Stimulated activated CD4-positive, alpha-beta T cell treated with anti-CD3 and anti-CD28 coated beads, Interleukin-4, amount 100 ng/mL, for 48 hours (primary cell): ENCODE measurements at places on chromosomes 3 and 15.

- peak; percentile 62 for DNase-seq
Observed at GRCh38 chr3:10248984-10249748, 907 bp downstream of the TATDN2 start.

DNA sequence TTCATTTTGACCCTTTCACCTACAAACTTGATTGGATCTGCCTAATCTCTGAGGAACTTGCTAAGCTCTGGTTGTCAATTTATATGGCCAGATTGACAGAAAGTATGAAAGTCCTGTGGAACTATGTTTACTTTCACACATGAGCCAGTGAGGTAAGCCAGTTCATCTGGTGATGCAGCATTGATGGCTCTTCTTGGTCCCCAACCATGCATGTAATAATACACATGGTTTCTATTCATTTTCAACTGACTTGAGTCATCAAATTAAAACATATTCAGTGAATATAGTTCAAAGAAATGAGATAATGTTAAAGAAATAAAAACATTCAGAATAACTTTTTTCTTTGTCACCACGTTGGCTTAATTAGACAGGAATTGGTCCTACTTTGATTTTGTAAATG, 336.1 kb upstream of the THBS1 start:
- DNase-seq, result no peak

GRCh38 chr3:150765949-150766720, 3.2 kb upstream of the SIAH2 start:
- DNase-seq, result peak; percentile 16

DNA sequence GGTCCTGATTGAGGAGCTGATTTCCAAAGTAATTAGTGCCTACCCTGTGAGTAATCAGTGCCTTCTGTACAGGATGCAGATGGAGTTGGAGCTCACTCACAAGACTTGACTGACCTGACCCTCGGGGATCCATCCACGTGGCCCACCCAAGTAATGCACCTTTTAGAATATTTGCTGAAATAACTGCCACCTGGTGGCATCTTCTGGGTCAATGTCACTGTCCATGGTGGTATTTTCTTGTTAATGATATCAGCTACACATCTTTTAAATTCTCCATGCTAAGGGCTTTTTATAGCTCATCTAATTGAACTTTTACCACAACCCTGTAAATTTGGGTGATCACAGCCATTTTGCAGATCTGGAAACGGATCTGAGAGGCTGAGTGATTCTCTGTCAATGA, 74.3 kb upstream of the ANKRD34C start:
- no peak for DNase-seq

DNA sequence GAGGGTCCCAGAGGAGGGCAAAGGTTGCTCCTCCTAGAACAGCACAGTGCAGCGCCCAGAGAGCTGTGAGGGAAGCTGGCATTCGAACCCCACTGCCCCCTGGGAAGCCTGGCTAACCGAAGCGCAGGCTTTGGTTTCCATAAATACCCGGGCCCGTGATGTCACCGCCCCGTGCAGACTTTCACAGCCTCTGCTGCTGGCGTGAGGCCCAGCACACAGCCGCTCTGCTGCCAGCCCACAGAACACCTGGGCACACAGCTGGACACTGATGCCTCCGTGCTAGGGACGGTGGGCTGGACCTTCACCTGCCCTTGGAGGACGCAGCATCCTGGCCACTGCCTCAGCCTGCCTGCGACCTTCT, 1.0 kb downstream of the IQSEC1 start:
- DNase-seq, result no peak

GRCh38 chr15:68821841-68822381, 1.2 kb upstream of the ANP32A start:
- no peak for DNase-seq

GRCh38 chr15:62975515-62975914, 67.0 kb upstream of the TPM1 start:
- no peak for DNase-seq

DNA sequence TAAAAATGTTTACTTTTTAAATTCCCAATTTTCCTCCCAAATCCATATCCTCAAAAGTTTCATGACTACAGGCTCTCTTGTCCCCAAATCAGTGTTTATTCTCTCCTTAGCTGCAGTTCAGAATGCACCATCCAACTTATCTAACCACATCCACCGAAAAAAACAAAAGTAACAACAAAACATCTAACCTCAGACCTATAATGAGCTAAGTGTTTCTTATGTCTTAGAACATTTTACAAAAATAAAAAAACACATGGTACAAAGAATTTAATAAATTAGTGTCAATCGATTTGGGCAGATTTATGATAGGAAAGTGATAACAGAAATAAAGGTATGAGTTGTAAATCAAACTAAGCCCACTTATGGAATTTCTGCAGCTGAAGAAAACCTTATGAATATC, 13.6 kb downstream of the SATB1 start:
- DNase-seq, result no peak

- DNase-seq, result no peak
Observed at GRCh38 chr3:11331101-11331500, 58.9 kb downstream of the ATG7 start.

DNA sequence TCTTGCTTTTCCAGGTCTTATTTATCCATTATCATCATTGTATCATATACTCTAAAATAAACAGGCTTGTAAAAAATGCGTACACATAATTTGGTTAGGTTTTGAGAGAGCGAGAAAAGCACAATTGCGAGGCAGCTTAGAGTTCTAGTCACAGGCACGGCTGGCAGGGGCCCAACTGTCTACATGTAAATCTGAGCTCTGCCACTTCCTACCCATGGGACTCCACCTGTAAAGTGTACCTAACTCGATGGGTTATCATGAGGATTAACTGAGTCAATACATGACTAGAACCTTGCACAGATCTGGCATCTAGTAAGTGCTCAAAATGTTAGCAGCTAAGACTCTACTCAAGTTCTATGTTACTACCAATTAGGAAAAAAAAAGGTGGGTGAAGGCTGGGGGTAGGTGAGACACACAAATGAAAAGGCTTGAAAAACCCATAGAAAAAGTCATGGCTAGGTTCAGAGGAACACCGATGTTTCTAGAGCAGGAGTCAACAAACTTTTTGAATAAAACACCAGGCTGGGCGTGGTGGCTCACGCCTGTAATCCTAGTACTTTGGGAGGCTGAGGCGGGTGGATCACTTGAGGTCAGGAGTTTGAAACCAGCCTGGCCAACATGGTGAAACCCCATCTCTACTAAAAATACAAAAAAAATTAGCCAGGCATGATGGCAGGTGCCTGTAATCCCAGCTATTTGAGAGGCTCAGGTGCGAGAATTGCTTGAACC, 36.2 kb downstream of the GLB1 start:
- peak; percentile 69 for DNase-seq

DNA sequence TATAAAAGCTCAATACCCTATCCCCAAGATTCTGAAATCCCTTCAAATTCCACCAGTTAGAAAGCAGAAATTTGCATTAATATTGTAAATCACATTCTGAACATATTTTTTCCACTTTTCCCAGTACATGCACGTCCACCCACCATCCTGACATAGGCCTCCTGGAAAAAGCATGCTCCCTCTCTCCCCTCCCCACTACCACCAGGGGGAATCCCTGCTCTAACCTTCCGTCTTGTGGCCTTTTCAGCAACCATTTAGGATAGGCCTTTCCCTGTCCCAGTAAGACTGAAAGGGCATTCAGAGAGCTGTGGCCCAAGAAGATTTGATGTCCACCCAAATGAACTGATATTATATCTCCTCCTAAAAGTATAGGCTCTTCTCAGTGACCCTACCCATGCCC, 182.1 kb downstream of the ARRDC4 start:
- DNase-seq, result no peak

- no peak for DNase-seq
Observed at GRCh38 chr15:92117261-92117731, 263.8 kb downstream of the SLCO3A1 start.

- DNase-seq, result no peak
Observed at GRCh38 chr3:36741285-36741684, 23.1 kb downstream of the DCLK3 start.

DNA sequence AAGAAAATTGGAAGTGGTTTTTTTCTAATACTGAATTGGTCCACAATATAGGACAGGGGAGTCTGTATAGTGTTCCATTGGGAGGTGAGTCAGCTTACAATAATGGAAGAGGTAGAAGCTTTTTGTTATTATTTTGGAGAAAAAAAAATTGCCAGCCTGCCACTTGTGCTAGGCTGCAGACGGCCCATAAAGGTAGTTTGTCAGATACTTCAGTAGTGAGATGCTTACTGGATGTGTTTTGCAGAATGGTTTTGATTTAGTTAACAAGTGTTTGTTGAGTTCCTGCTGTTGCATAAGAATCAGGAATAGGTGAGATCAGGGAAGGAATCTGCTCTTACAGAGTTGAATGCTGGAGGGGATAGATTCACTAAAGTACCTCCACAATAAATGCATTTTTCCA, 1.0 kb downstream of the DTWD1 start:
- DNase-seq, result no peak

GRCh38 chr3:185734725-185735096, 90.1 kb downstream of the IGF2BP2 start:
- no peak for DNase-seq

GRCh38 chr3:156906275-156906674, 80.1 kb downstream of the LEKR1 start:
- no peak for DNase-seq
